Sigmoid colon (tissue), 7 donors: ENCODE measurements at places on chromosomes 7 and 10. TPM values are rescaled to one million over a fixed set of nuclear protein-coding genes. Genes with fewer than 3 reads are reported as not detected.

NKX6-2 gene
- total RNA-seq = not detected

CHCHD2 gene
- total RNA-seq = 463 TPM

APBB1IP gene
- 4.2 TPM for total RNA-seq

CYP3A7 gene
- total RNA-seq = not detected

GRCh38 chr7:116777651-116778281 lies 84.6 kb upstream of the CAPZA2 start:
- no peak for DNase-seq
